ENCODE measurements at places on chromosomes 6 and 20. TPM values are rescaled to one million over a fixed set of nuclear protein-coding genes. Genes with fewer than 3 reads are reported as not detected.

- peak; percentile 35 for DNase-seq
These were observed 15.4 kb upstream of the STMND1 start for GRCh38 chr6:17086469-17086868.

- peak; percentile 70 for DNase-seq
These were observed 8.5 kb downstream of the SYNGAP1 start for GRCh38 chr6:33428224-33428965.

GRCh38 chr6:142235791-142236190, 66.0 kb upstream of the ADGRG6 start:
- no peak for DNase-seq

DNA sequence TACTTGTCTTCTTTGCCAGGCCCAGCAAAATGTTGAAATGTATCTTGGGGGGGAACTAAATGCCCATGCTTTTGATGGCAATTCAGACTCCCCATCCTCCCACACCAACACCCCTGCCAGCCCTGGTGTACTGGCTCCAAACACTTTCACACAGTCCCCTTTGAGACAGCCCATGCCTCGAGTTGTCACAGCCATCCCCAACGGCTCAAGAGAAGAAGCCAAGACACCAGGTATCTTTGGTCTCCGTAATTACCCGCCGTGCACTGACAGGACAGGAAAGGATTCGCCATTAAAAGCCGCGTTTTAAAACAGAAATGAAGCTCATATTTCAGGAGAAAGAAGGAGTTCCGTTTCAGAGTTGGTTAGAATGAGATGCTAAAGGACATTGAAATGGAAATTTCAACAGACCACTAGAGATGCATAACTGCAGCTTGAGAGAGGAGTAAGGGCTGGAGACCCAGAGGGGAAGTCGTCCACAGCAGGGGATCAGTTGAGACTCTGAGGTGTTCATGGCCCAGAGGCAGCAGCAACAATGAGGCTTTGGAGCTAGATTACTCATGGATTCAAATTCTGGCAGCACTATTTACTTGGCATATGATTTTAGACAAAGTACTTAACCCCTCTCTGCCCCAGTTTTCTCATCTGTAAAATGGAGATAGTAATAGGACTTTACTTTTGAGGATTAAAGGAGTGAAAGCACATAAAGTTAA, 63.5 kb upstream of the ADGRF1 start:
- no peak for DNase-seq

DNA sequence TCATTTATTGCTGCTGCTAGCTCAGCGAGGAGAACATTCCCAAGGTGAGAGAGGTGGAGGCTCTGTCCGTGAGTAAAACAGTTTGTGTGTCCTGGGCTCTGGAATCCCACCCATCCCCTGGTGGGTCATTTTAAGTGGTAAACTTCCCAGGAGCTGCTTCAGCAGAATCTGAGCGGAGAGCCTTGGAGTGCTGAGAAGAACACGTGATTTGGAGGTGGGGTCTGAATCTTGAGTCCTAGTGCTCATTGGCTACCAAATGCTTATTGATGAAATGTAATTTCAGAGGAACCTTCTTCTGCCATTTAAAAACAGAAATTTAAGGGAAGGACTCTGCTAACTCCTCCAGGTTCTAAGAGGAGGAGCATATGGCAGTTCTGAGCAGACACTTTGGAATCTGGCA, 132.4 kb downstream of the CDH26 start:
- DNase-seq, result no peak

- no peak for DNase-seq
These were observed 169.1 kb downstream of the MYLK4 start for GRCh38 chr6:2581611-2582010.

DNA sequence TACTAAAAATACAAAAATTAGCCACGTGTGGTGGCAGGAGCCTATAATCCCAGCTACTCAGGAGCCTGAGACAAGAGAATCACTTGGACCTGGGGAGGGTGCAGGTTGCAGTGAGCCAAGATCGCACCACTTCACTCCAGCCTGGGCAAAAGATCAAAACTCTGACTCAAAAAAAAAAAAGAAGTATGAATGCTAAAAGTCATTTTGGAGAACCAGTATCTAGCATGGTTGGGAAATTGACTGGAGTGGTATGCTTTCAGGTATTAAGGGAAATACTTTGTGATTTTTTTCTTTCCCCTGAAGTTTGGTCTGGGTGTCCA, 30.1 kb downstream of the PCMT1 start:
- DNase-seq, result no peak

DNA sequence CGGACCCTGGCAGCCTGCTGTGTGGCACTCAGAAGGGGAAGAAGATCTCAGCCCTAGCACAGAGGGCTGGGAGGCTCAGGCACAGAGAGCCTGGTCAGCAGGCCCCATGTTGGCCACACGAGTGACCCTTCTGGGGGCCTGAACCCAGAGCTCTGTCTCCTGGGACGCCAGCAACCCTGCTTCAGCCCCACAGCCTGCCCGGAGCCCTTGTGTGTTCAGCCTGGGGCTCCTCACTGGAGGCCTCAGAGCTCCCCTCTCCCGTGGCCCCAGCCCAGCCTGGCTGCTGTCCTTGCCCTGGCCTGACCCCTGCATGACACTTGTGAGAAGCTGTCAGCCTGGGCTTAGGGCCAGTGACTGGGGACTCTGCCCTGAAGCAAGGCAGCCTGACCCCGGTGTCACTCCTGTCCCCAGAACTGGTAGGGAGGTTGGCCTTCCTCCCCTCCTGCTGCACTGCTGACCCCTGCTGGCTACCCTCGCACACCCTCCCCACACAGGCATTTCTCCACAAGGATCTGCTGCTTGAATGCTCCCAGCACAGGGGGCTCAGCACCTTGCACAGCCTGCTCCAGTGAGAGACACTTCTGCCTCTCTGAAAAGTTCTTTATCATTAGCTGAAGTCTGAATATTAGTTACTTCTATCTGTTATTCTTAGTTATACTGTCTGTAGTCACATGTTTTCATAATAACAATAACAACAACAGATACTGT, 15.4 kb upstream of the IP6K3 start:
- DNase-seq, result peak; percentile 79

GRCh38 chr6:129269891-129270290, 387.0 kb downstream of the LAMA2 start:
- no peak for DNase-seq

- DNase-seq, result no peak
These were observed 31.1 kb downstream of the BRPF3 start for GRCh38 chr6:36227379-36228228.

Gene MKKS
- polyA plus RNA-seq, result 18.6 TPM

Gene TCP11
- polyA plus RNA-seq, result not detected

All from stomach (tissue), 19 donors.